ENCODE measurements at places on chromosomes 6 and 20. TPM values are rescaled to one million over a fixed set of nuclear protein-coding genes. Genes with fewer than 3 reads are reported as not detected.

Gene SNAP25
- 9.4 TPM for total RNA-seq

Gene CHRNA4
- total RNA-seq: not detected

- H3K27me3 ChIP-seq: no peaks in the 10 kb centered on the region
- no peaks in the 10 kb centered on the region for H3K4me1 ChIP-seq
These were observed 38.6 kb downstream of the LMBRD1 start for GRCh38 chr6:69758214-69758613.

DNA sequence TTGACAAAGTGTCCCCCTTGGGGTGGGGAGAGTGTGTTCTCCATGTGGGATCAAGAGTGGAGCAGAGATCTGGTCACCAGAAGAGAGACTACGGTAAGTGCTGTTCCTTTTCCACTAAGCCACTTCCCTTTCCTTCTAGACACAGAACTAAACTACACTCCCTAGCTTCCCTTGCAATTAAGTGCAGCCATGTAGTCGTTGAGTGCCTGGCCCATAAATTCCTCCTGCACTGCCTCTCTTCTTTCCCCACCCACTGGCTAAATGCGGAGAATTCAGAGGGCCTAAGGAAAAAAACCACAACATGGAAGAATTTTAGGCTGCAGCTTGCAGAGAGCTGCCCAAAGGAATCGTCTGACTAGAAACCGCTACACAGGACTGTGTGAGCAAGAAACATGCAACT, 1.5 kb downstream of the WDR27 start:
- peaks cover 11% of the 10 kb centered on the region for H3K36me3 ChIP-seq
- no peak overlapping the region for H3K27ac ChIP-seq
- peaks cover 54% of the 10 kb centered on the region for H3K4me1 ChIP-seq
- no peaks in the 10 kb centered on the region for H3K27me3 ChIP-seq

- no peaks in the 10 kb centered on the region for H3K27me3 ChIP-seq
- H3K4me3 ChIP-seq: no peak overlapping the region
- no peak for DNase-seq
- H3K27ac ChIP-seq: no peak overlapping the region
- no peaks in the 10 kb centered on the region for H3K36me3 ChIP-seq
These were observed 250.0 kb downstream of the EPM2A start for GRCh38 chr6:145485288-145485687.
